ENCODE measurements at places on chromosomes 7 and 10. TPM values are rescaled to one million over a fixed set of nuclear protein-coding genes. Genes with fewer than 3 reads are reported as not detected.

The HTR5A gene
- not detected for polyA plus RNA-seq

The SRGN gene
- 169 TPM for polyA plus RNA-seq

The ETV1 gene
- 12.0 TPM for polyA plus RNA-seq

The TAS2R41 gene
- polyA plus RNA-seq = not detected

DNA sequence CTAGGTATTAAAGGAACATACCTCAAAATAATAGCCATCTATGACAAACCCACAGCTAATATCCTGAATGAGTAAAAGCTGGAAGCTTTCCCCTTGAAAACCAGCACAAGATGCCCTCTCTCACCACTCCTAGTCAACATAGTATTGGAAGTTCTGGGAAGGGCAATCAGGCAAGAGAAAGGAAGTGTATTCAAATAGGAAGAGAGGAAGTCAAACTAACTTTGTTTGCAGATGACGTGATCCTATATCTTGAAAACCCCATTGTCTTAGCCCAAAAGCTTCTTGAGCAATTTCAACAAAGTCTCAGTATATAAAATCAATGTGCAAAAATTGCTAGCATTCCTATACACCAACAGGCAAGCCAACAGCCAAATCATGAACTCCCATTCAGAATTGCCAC lies 131.3 kb downstream of the FANK1 start:
- no peak overlapping the region for H3K4me3 ChIP-seq
- H3K27ac ChIP-seq = no peak overlapping the region
- no peaks in the 10 kb centered on the region for H3K4me1 ChIP-seq
- no peak for DNase-seq

- no peaks in the 10 kb centered on the region for H3K27me3 ChIP-seq
- no peak overlapping the region for H3K27ac ChIP-seq
- no peaks in the 10 kb centered on the region for H3K36me3 ChIP-seq
- no peaks in the 10 kb centered on the region for H3K4me1 ChIP-seq
- no peak for DNase-seq
- no peak overlapping the region for H3K4me3 ChIP-seq
Observed at GRCh38 chr10:2076528-2076927, 339.2 kb upstream of the ADARB2 start.

- peaks cover 8% of the 10 kb centered on the region for H3K27me3 ChIP-seq
- H3K4me1 ChIP-seq = no peaks in the 10 kb centered on the region
- H3K36me3 ChIP-seq = no peaks in the 10 kb centered on the region
Observed at GRCh38 chr7:50937727-50938126, 155.0 kb upstream of the GRB10 start.

- H3K4me3 ChIP-seq = no peak overlapping the region
- DNase-seq = no peak
- no peaks in the 10 kb centered on the region for H3K27me3 ChIP-seq
Observed at GRCh38 chr7:16455591-16455990, 9.9 kb downstream of the SOSTDC1 start.

DNA sequence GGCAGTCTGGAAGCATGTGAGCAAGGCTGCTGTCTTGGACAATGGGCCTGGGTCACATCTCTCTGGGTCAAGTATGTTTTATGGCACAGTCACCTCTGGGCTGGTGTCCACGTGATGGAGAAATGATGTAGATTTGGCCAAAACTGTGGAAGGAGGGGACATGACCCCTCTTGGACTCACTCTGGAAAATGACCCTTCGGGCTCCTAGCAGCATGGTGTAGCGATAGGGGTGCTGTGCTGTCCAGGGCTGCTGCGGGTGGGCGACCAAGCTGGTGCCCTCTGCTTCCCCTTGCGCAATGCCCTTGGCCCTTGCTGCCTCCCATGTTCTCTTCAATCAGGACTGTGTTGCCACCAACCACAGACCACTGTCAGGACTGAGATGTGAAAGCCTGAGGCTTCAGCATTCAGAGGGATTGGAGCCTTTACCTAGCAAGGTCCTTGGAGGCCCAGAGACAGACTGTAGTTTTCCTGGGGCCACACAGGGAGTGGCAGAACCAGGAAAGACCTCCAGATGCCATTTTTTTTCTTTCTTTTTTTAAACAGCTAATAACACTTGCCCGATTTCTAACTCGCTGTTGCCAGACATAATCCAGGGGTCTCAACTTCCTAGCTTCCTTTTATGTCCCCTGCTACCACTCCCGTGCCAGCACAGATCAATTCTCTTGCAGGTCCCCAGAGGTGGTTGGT lies 6.1 kb downstream of the CYP26A1 start:
- H3K27me3 ChIP-seq = peaks cover 11% of the 10 kb centered on the region
- no peak overlapping the region for H3K4me3 ChIP-seq
- H3K27ac ChIP-seq = no peak overlapping the region
- no peak for DNase-seq
- H3K36me3 ChIP-seq = no peaks in the 10 kb centered on the region
- peaks cover 12% of the 10 kb centered on the region for H3K4me1 ChIP-seq

- no peak overlapping the region for H3K27ac ChIP-seq
- no peaks in the 10 kb centered on the region for H3K36me3 ChIP-seq
- no peaks in the 10 kb centered on the region for H3K27me3 ChIP-seq
- peaks cover 17% of the 10 kb centered on the region for H3K4me1 ChIP-seq
Observed at GRCh38 chr7:123494193-123494796, 40.1 kb downstream of the IQUB start.

DNA sequence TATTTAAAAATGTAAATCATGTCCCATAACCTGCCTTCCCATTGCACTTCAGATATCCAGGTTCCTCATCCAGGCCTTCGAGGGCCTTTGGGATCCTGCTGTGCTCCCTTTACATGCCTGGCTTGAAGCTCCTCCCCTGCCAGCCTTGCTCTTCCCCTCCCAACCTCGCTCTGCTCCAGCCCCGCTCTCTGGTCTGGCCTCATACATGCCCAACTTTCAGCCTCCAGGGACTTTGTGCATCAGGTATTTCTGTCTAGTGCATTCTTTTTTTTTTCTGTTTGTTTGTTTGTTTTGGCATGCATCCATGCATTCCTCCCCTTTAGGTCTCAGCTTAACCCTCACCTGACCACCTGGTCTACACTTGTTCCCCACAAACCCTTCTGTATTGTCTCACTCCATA lies 160.3 kb downstream of the SNX10 start:
- H3K4me3 ChIP-seq = no peak overlapping the region
- no peaks in the 10 kb centered on the region for H3K36me3 ChIP-seq
- H3K27me3 ChIP-seq = peaks cover 16% of the 10 kb centered on the region
- no peak overlapping the region for H3K27ac ChIP-seq

DNA sequence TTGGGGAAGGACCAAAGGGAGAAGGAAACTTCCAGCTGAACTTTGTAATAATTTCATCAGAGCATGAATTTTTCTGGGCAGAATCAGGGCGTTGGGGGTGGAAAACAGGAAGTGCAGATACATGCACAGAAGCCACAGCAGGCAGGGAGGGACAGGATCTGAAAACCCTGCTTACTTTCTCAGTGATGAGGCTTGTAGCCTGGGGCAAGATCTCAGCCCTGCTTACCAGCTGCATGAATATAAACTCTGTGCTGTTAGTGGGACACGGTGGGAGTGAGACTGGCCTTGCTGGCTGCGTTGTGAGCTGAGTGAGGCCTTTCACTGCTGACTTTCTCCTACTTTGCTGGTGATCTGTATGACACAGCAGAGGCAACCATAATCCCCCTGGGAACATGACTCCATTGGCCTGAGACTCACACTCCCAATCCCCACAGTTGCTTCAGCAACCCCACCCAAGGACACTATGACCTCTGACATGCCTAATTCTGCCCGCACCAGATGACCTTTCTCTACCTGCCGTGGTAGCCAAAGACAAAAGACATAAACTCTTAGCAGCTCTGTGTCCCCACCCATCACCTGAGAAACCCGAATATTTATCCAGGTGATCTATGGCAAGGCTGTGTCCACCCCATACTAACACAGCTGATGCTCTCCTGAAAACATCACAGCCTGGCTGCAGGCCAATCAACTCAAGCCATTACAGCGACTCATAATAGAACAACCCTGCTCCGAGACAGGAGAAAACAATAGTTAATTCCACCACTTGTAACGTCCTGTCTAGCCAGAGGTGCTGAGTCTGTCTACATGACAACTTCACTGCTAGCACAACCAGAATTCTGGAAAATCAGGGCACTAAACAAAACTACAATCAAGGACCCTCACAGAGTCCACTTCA lies 190.7 kb upstream of the CHRM2 start:
- no peak overlapping the region for H3K4me3 ChIP-seq
- H3K27ac ChIP-seq = no peak overlapping the region
- H3K36me3 ChIP-seq = no peaks in the 10 kb centered on the region
- no peaks in the 10 kb centered on the region for H3K4me1 ChIP-seq
- no peaks in the 10 kb centered on the region for H3K27me3 ChIP-seq

- no peak for DNase-seq
- no peaks in the 10 kb centered on the region for H3K4me1 ChIP-seq
- H3K27me3 ChIP-seq = no peaks in the 10 kb centered on the region
- no peaks in the 10 kb centered on the region for H3K36me3 ChIP-seq
- H3K27ac ChIP-seq = no peak overlapping the region
Observed at GRCh38 chr10:8768852-8769251, 714.4 kb downstream of the GATA3 start.

GRCh38 chr7:63899691-63900393 lies 98.8 kb upstream of the ZNF722 start:
- no peaks in the 10 kb centered on the region for H3K4me1 ChIP-seq
- H3K4me3 ChIP-seq = peak overlapping the region; percentile 17
- no peaks in the 10 kb centered on the region for H3K36me3 ChIP-seq
- no peak overlapping the region for H3K27ac ChIP-seq

DNA sequence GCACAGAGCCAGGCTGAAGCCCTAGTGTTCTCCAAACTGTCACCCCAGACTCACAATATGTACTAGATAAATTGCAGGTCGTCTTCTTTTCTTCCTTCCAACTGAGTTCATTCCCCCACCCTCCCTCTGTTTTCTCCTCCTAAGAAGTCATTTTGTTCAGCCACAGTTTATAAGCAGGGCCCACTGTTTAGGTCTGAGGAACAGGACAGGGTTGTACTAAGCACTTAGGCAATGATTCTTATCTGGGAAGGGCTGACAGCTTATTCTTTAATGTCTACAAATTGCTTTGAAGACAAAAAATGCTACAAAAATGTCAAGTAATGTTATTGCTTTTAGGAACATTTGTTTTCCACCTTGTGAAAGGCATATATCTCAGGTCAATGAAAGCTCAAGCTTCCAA lies 59.1 kb downstream of the CDC123 start:
- no peak for DNase-seq
- no peak overlapping the region for H3K27ac ChIP-seq
- H3K36me3 ChIP-seq = peaks cover 4% of the 10 kb centered on the region
- no peaks in the 10 kb centered on the region for H3K27me3 ChIP-seq

DNA sequence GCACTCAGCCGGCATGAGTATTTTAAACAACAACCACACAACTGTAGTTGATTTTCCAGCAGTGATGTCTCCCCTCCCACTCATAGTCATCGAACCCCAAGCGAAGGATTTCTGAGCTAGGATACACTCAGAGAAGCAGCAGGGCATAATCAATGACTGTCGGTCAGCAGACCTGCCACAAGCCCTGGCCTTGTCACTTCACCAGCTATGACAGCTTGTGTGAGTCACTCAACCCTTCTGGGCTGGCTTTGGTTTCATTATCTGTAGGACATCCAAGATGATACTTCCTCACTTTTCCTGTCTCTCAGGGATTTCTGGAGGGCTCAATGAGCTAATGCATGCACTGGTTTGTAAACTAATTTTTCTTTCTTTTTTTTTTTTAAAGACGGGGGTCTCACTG lies 22.0 kb upstream of the UBE3C start:
- H3K27ac ChIP-seq = no peak overlapping the region
- DNase-seq = peak; percentile 35
- H3K4me3 ChIP-seq = no peak overlapping the region
- peaks cover 41% of the 10 kb centered on the region for H3K27me3 ChIP-seq
